Vagina (tissue), 2 donors: ENCODE measurements at places on chromosomes 7 and 10. TPM values are rescaled to one million over a fixed set of nuclear protein-coding genes. Genes with fewer than 3 reads are reported as not detected.

DNA sequence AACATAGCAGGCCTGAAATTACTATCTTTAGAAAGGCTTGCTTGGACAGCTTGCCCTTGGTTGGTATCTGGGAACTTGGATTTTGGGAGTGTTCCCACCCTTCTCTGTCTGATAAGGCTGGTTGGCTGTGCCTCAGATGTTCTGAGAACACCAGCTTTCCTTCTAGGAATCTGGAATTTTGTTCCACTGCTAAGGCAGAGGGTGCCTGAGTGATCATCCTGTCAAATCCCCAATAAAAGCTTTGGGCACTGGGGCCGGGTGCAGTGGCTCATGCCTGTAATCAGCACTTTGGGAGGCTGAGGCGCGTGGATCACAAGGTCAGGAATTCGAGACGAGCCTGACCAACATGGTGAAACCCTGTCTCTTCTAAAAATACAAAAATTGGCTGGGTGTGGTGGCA lies 5.0 kb downstream of the TRUB1 start:
- no peak overlapping the region for H3K27ac ChIP-seq
- H3K4me1 ChIP-seq, result peaks cover 22% of the 10 kb centered on the region
- H3K36me3 ChIP-seq, result no peaks in the 10 kb centered on the region
- no peaks in the 10 kb centered on the region for H3K27me3 ChIP-seq
- H3K4me3 ChIP-seq, result no peak overlapping the region

DNA sequence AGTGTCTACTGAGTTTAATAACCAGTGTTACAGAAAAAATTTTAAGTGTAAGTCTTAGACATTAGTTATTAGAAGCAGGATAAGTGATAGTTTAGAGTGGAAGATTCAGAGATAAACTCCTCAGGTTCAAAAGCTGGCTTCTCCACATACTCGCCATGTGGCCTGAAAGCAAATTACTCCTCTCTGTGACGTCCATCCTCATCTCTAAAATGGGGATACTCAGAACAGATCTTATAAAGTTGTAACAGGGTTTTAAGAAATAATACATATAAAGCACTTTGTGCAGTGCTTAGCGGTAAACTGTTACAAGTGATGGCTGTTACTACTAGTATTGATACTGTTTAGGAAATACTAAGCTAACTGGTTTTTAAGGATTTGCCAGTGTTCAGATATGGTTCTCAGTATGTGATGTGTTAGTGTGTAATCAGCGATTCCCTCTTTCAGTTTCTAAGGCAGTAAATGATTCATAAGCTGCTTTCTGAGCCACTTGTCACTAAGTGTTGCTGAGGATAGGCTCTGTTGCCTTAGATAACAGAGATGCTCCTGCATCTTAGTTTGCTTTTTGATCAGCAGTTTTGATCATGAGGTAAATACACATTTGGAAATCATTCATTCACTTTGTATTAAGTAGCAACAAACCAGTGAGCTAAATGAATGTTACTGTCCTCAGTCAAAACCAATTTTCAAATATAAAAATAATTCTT lies 58.7 kb downstream of the CYP51A1 start:
- no peaks in the 10 kb centered on the region for H3K4me1 ChIP-seq
- no peak overlapping the region for H3K4me3 ChIP-seq
- peaks cover 42% of the 10 kb centered on the region for H3K36me3 ChIP-seq
- H3K27ac ChIP-seq, result no peak overlapping the region
- no peaks in the 10 kb centered on the region for H3K27me3 ChIP-seq
- no peak for DNase-seq

The SLC26A5 gene
- not detected for total RNA-seq

The KNDC1 gene
- total RNA-seq, result 3.4 TPM

The TMEM270 gene
- total RNA-seq, result not detected
